ENCODE measurements at places on chromosomes 1 and 21.
A peak's percentile ranks its signal among the peaks of the same experiment; 100 is the strongest.

- no peak for DNase-seq
Measured at GRCh38 chr1:180266275-180267210, 36.5 kb downstream of the LHX4 start.

DNA sequence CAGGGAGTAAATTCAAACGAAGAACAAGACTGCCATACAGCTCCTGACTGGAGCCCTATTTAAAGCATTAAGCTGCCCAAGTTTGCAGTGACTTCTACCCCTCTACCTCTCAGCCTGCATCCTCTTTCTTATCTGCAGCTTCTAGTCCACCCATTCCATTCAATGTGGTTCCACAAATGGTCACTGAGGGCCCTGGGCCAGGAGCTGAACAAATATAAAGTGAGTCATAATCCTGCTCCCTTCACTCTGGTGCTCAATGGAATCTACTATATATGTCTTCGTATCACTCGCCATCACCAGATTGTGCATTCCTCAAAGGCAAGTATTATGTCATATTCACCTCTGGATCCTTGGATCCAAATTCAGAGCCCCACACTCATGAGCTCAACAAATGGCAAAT is 398.7 kb downstream of the BRINP2 start:
- DNase-seq, result no peak

- no peak for DNase-seq
Measured at GRCh38 chr1:90134175-90134955, 139.5 kb downstream of the ZNF326 start.

GRCh38 chr21:25385911-25386474 is 221.3 kb downstream of the MRPL39 start:
- peak; percentile 49 for DNase-seq

- peak; percentile 82 for DNase-seq
Measured at GRCh38 chr1:26697978-26698849, 2.4 kb downstream of the ARID1A start.

DNA sequence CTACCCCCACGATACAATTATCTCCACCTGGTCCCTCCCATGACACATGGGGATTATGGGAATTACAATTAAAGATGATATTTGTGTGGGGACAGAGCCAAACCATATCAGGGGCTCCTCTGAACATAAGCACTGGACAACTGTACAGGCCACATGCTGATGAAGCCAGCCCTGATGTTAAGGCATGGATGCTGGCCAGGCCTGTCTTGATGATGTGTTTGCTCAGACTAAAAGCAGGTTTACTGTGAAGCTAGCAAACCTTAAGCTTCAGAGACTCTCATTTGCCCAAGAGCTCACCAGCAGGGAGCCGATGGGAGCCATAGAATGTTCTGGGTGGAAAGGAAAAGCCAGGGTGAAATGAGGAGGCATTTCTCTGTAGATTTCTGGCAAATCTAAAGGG is 135.3 kb upstream of the KCNK1 start:
- DNase-seq, result no peak

DNA sequence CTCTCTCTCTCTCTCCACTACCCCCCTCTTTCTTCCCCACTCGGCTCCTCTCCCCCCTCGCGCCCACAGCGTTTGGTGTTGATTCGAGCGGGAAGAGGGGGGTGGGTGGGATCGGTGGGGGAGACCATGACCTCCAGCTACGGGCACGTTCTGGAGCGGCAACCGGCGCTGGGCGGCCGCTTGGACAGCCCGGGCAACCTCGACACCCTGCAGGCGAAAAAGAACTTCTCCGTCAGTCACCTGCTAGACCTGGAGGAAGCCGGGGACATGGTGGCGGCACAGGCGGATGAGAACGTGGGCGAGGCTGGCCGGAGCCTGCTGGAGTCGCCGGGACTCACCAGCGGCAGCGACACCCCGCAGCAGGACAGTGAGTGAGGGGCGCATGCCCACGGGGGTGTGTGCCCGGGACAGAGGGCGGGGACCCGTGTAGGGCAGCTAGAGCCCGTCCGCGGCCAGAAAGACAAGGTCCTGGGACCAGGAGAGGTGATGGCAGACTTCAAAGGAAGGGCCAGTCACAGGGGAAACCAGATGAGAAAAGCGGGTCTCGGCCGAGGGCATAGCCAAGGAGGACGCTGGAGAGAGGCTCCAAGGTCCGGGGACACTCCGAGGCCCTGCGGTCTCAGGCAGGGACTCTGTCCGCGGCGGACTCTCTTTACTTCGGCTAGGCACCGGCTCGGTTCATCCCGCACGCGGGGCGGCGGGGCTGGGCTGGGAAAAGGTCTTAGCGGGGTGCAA is at the start of gene PRRX1:
Gene PRRX1, plus strand, starts transcription at position 39 of the 735 bp plus-strand sequence. Its CDS starts 88 bp downstream, at position 127.
- DNase-seq, result no peak

GRCh38 chr1:39653546-39654031 is 14.1 kb upstream of the HEYL start:
- DNase-seq, result peak; percentile 68

- no peak for DNase-seq
Measured at GRCh38 chr21:46057111-46057709, 40.7 kb upstream of the COL6A2 start.

DNA sequence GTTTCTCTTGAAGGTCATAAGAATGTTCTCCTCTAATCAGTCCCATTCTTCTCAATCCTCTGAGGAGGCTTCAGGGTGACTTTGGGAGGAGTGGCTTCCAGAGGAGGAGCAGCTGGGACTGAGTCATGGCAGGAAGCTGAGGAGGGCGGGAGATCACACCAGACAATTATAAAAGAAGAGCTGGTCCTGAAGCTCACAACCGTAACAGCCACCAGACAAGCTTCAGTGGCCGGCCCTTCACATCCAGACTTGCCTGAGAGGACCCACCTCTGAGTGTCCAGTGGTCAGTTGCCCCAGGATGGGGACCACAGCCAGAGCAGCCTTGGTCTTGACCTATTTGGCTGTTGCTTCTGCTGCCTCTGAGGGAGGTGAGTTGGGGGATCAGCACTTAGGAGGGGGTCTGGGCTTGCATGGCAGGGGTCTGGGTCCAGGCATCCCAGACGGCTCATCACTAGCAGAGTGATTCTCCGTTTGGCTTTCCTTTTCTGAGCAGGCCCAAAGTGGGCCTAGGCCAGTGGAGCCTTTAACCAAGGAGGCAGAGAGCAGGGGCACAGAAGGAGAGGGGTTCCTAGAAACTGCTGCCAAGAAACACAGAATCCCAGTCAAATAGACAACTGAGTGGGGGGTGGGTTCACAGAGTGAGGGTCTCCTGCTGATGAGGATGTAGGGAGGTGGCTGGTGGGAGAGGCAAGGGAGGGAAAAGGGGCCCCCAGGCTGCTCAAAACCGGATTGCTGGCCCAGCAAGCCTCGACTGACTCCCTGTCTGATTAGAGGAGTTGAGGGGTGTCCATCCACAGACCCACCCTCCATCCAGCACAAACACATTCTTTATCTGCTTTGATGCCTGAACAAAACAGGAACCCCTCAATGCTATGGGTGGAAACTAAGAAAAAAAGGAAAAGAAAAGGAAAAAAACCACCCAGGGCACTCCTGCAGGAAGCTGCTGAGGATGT is at the start of gene ECM1:
Gene ECM1, plus strand, starts transcription at position 198 of the 953 bp plus-strand sequence. Its CDS starts 101 bp downstream, at position 299.
- DNase-seq, result peak; percentile 66

DNA sequence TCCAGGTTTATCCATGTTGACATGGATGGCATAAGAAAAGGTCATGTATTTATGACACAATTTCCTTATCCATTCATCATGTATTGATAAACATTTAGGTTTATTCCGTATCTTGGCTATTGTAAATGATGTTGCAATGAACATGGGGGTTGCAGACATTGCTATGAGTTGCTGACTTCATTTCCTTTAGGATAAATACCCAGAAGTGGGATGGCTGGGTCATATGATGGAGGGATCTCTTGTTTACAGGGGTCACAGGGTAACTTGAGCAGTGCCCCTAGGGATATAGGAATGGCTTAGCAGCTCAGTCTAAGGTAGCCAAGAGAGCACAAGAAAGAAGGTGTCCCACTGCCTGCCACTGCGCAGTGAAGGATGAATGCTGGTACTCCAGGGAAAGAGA is 229.6 kb upstream of the COA6 start:
- no peak for DNase-seq

DNA sequence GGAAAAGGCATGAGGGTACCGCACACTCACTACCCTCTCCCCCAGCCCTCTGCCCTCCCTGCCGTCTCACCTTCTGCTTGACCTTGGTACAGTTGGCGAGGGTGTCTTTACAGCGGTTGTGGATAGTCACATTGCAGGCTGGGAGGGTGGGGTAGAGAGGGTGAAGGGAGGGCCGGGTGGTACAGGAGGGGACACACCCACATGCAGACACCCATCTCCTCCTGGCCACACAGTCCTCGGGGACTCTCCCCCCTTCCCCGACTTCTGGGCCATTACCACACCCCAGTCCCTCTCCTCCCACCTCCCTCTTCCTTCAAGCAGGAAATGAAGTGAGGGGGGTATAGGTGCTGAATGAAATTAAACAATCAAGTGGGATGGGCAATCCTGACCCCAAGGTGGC is 11.6 kb downstream of the ARHGEF2 start:
- no peak for DNase-seq

GRCh38 chr1:112711041-112711440 is 4.1 kb downstream of the PPM1J start:
- no peak for DNase-seq

DNA sequence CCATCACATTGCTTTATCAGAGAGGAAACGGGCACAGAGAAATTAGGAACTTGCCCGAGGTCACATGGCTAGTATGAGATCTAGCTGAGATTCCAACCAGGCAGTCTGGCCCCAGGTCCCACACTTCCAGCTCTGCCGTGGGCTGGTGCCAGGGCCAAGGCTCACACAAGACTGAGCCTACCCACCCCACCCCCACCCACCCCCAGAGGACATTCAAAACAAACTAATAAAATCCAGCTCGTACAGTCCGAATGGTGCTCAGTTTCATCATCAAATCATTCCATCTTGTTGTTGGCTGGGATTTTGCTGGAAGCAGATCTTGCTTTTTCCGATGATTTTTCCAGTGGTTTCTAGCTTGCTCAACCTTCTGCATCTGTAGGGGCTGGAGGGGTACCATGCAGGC is 27.9 kb downstream of the MATN1 start:
- no peak for DNase-seq

DNA sequence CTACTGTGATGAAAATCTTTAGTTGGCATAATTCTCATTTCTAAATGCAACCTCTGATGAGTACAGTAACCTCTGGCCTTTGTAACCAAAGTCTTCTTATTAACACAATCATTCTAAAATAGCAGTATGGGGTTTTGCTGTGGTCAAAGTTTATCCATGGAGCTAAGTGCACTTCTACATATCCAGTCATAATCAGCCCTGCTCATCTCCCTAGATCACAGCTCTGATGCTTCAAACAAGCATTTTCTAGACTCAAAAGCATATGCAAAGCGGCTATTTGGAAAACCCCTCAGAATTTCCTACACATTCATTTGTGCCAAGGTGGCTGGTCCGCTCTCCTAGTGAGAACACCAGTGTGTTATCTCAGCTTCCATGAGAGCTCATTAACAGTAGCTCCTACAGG is 418.6 kb downstream of the MRPL39 start:
- peak; percentile 56 for DNase-seq

- peak; percentile 48 for DNase-seq
Measured at GRCh38 chr21:26506956-26507355, 66.1 kb downstream of the CYYR1 start.

DNA sequence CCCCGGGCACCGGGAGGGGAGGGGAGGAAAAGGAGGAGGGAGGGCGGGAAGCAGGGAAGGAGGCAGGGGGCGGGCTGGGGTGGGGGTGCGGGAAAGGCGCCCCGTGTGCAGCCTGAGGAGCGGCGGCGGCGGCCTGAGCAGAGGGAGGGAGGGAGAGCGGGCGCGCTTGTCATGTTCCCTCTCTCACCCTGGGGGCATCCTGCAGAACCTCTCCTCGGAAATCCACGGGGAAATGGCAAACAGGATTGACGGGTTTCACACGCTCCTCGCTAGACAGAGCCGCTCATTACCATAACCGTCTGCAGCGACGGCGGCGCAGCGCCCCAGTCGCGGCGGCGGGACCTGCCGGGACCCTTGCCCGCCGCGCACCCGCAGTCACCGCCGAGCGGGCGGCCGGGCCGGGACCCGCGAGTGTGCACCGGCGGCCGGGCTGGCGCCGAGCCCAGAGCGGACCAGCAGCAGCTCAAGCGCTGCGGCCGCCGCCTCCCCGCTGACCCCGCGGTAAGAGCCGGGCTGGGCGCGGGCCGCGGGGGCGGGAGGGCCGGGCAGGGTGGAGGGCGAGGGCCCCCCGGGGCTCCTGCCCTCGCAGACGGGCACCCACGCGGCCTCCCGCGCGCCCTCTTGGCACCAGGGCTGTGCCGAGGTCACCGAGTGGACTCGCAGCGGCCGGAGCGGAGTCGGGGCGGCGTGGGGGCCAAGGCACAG is at the start of gene SERTAD4:
Gene SERTAD4, plus strand, starts transcription at position 286 of the 705 bp plus-strand sequence. CDS start 5,165 bp downstream, outside the sequence.
- no peak for DNase-seq

- DNase-seq, result no peak
Measured at GRCh38 chr1:187046293-187046692, 217.5 kb downstream of the PLA2G4A start.

GRCh38 chr1:156899956-156900718 is 6.6 kb downstream of the PEAR1 start:
- no peak for DNase-seq

- DNase-seq, result no peak
Measured at GRCh38 chr1:21509351-21510112, at the start of gene ALPL. Gene ALPL, plus strand, starts transcription at chr1:21509423. Its CDS starts 44,659 bp downstream, at chr1:21554082.

DNA sequence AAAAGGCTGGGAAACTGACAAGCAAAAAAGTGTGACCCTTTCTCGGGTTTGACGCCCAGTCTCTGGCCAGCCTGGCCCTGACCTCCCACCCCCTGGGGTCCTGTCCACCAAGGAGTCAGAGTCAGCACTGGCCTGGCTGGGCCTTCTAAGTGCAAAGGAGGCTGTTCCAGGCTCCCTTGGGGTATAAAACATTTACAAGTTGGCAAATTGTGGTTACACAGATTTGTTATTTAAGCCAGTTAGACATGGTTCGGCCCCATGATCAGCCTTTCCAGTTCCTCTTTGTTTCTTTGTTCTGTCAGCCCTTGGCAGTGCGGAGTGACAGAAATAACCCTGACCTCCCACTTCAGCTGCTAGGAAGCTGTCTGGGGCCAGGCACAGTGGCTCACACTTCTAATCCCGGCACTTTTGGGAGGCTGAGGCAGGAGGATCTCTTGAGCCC is 161.6 kb upstream of the RAB4A start:
- peak; percentile 92 for DNase-seq

DNA sequence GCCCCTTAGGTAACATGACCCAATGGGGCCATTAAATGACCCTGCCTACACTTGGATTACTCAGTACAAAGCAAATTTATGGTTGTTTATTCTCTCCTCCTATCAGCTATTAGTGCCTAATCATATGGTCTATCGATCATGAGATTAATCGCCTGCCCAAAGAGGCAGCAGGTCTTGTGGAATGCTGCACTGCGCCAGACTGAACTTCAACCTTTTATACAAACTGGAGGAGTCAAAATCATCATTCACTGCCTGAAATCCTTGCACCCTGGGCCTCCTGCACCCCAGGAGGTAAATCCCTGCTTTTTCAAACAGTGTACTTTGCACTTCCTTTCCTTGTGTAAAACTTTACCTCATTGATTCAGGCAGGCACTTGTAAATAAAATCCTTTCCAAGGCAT is 69.7 kb downstream of the NFIA start:
- DNase-seq, result no peak

GRCh38 chr1:203990118-203990517 is 82.8 kb upstream of the SOX13 start:
- DNase-seq, result peak; percentile 65

All from MV-4-11 (cell line).